ENCODE measurements at places on chromosomes 6 and 20.

DNA sequence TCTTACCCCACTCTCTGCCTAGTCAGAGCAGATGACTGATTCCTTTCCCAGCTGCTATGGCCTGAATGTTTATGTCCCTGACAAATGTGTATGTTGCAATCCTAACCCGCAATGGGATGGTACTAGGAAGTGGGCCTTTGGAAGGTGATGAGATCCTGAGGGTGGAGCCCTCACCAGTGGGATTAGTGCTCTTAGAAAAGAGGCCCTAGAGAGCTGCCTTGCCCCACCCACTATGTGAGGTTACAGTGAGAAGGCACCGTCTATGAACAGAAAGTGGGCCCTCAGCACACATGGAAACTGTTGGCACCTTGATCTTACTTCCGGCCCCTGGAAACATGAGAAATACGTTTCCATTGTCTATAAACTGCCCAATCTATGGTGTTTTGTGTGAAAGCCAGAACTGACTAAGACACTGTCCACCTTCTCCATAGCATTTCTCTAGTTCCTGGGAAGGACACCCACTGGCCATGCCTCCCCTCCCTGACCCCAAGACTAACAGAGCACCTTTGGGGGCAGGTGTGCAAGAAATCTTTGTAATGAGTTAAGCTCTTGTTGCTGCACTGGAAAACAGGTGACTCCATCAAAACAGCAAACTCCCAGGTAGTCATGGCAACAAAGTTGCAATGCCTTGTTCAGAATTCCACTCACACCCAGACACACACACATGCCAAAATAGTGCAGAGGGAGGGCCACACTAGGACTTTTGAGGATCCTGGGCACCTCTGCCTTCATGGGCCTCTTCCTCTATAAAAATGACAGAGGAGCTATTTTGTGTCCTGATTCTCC lies 16.2 kb downstream of the GABRR2 start:
- no peak for DNase-seq

GRCh38 chr20:52791091-52791490 lies 181.1 kb upstream of the TSHZ2 start:
- DNase-seq = no peak

DNA sequence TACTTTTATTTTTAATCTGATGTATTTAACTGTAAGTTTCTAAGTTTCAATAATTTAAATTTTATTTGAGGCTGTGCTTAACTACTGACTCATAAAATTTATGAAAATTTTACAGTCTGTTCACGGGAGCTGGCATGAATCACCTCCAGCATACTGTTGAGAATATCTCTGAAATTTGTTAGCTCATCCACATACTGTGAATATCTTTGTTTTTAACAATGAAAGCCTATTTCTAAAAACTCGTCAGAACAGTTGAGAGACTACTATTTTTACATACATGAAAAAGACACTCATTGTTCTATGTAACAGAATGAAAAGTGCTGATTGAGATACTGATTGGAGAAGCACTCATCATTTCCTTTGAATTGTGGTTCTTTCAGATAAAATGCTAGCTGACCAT lies 749.3 kb downstream of the TENT5A start:
- DNase-seq = no peak

- DNase-seq = no peak
These were observed 515.5 kb upstream of the NOX3 start for GRCh38 chr6:155970876-155971708.

DNA sequence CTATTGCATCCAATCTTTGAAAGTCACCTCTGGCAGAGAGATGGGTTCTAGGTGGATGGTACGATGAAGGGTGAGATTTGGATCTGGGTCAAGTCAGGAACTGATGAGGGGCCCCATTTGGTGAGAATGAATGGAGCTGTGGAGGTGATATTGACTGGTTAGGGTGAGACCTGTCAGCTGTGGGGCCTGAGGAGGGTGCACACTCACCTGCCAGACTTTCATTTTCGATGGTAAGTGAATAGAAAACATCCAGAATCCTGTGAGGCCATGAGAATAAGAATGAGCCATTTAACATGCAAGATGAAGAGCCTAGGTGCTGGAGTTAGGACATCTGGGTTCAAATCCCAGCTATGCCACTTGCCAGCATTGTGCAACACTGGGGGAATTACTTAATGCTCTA lies 6.8 kb downstream of the SUN5 start:
- DNase-seq = no peak

GRCh38 chr6:31142361-31142761 lies 3.5 kb upstream of the PSORS1C2 start:
- DNase-seq = no peak

DNA sequence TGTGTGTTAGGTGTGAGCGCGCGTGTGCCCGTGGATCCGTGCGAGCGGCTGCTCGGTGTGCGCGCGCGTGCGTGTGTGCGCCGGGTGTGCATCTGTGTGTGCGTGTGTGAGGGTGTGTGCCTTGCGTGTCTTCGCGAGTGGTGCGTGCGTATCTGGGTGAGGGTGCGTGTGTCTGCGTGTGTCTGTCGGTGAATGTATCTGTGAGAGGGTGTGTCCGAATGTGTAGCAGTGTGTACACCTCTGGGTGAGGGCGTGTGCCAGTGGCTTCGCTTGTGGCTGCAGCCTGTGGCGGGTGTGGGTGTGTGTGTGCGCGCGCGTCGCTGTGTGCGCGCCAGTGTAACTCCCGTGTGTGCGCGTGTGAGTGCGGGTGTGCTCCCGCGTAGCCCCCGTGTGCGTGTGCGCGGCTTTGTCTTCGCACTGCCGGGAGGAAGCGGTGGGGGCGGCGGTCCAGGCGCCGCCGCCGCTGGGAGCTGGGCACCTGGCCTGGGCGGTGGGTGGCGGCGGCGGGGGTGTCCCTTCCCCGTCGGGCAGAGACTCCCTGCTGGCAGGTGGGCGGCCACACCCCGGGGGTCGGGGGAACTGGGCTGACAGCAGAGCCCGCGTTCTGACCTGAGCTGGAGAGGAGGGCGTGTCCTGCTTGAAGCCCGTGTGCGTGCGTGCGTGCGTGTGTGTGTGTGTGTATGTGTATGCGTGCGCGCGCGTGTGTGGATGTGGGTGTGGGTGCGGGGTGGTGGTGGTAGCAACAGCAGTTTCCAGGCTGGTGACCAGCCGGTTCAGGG lies 61.3 kb upstream of the EPB41L1 start:
- peak; percentile 26 for DNase-seq

DNA sequence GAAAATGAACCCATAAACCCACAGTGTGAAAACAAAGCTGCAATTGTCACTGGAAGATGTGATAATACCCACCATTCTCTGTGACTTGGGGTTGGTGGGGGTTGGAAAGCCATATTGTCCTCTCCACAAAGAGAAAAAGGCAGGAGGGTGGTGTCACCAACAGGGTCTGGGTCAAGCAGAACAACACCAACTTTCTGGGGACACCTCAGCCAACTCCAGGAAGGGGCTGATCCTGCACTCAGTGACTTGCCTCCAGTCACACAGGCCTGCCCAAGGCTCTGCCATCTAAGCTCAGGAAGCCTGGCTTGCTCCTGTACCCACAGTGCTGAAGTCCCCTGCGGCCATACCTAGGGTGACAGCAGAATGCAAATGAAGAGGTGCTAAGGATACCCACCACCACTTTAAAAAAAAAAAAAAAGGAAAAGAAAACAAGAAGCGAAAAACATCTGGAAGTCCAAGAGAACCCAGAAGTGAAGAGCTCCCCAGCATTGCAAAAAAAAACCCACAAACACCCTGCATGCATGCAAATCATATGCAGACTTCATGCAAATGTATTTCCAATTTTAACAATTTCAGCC lies 110.6 kb downstream of the PREX1 start:
- no peak for DNase-seq

DNA sequence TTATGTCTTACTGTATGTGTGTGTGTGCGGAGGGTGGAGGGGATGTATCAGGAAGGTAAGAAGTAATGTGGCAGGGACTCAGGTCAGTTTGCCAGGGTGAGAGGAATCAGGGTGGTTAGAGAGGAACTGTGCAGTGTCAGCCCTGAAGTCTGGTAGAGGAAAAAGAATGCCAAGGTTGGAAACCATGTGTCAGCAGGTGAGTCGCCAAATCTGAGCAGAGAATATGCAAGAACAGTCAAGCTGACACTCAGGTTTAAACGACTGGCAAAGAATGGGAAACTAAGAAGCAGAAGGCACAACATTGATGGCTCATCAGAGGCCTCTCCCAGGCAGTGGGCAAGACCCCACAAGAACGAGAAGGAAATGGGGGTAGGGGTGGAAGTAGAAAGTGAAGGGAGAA lies 107.5 kb upstream of the TBX18 start:
- no peak for DNase-seq

Measured in activated CD4-positive, alpha-beta T cell treated with anti-CD3 and anti-CD28 coated beads for 24 hours (primary cell).